ENCODE measurements at places on chromosomes 2 and 18.

DNA sequence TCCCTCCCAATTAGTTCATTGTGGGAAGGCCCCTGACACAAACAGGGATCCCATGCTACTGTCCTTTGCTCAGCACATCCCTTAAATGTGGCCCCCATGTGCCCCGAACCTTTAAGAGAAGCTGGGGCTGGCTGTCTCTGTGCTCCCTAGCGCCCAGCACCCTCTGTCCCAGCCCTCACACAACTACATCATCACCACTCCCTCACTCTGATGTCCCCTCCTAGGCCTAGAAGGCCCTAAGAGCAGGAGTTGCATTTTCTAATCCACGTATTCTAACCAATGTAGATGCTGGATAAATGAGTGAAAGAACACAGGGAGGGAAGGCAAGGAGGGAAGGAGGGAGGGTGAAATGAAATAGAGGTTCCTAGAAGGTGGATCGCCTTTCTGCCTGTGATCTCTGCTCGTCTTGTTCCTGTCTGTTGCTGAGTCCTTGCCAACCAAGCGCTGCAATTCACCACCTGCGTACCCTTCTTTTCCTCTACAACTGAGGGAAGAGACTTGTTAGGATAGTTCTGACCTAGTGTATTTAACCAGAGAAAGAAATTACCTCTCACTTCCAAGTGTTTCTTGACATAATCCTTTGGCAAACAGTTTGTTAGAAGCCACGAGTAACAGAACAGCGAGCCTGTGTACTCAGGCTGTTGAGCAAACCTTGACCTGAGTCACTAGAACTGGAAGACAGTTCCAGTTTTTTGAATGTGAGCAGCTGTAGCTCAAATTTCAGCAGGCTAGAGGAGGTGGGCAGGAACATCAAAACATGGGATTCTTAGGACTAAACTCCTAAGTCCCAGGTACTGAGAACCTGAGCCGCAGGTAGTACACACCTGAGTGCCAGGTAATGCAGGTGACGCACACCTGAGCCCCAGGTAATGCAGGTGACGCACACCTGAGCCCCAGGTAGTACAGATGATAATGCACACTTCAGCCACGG, 181.5 kb upstream of the ID2 start:
- no peak for DNase-seq

- DNase-seq = no peak
Observed at GRCh38 chr18:8988260-8988871, 114.1 kb upstream of the NDUFV2 start.

DNA sequence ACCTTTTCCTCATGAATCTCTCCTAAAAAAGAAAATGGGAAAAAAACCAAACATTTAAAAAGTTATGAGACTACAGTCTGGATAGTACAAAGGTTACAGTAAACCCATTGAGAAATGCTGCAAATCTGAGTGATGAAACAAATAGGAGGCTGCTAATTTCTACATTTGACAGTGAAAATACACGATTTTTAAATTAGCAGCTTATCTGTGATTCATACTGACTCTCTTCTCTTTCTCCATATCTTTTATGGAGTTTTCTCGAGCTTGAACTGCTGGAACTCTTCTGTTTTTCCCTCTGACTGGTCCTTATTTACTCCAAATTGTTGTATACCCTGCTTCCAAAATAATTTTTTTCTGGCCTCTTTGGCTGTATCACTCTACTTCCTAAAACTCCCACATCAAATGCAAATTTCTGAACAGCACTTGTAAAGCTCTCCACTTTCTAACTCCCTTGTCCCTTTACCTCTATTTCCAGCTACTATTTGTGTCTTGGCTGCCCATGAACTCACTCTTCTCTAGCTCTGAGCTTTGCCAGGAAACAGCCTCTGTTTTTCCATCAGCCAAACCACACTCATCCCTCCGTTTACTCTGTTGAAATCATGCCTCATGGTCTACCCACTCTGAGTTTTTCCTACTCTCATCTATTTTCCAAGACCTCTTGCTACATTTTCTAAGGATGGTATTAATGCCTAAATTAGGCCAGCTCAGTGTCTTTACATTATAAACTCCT, 73.7 kb downstream of the RBMS1 start:
- DNase-seq = no peak

DNA sequence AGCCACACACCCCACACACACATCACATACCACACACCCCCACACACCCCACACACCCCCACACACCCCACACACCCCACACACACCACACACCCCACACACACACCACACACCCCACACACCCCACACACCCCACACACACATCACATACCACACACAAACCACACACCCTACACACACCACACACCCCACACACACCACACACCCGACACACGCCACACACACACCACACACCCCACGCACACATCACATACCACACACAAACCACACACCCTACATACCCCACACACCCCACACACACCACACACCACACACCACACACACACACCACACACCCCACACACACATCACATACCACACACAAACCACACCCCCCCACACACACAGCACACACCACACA, 22.4 kb downstream of the TWIST2 start:
- no peak for DNase-seq

DNA sequence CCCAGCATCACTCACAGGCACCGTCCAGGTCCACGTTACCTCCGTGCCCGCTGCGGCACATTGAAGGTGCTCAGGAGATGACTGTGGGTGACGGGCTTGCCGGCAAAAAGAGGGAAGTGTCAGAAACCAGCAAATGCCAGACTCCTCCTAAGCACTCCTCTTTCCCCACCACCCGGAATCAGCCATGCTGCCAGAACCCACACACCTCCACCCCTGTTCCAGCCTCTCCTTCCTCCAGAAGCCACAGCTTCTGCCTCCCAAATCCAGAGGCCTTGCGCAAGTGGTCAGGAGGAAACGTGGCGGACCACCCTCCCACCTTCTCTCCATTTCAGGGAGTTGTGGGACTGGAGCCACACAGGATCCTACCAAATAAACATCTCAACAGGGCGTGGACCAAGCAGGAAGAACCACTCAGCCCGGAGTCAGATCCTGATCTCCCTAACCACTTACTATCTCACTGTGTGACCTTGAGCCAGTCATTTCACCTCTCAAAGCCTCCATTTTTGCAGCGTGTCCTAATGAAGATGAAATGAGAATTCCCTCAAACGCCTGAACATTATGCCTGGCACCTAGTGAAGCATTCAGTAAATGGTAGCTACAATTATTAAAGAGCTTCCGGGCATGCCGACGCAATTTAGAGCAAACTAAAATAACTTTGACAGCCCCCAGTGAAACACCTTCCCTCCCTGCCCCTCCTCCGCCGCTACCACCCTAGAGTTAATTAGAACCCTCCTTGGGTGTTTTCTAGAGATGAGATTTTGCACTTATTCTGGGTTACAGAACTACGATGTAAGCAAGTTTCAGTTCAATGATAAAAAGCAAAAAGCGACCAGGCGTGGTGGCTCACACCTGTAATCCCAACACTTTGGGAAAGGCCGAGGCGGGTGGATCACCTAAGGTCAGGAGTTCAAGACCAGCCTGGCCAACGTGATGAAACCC, 32.9 kb downstream of the SMAD7 start:
- no peak for DNase-seq

GRCh38 chr2:182933629-182934028, 67.2 kb upstream of the FRZB start:
- DNase-seq = no peak

- no peak for DNase-seq
Observed at GRCh38 chr18:57768537-57769326, 34.4 kb downstream of the ATP8B1 start.

- no peak for DNase-seq
Observed at GRCh38 chr2:133952896-133953295, 301.0 kb upstream of the MGAT5 start.

DNA sequence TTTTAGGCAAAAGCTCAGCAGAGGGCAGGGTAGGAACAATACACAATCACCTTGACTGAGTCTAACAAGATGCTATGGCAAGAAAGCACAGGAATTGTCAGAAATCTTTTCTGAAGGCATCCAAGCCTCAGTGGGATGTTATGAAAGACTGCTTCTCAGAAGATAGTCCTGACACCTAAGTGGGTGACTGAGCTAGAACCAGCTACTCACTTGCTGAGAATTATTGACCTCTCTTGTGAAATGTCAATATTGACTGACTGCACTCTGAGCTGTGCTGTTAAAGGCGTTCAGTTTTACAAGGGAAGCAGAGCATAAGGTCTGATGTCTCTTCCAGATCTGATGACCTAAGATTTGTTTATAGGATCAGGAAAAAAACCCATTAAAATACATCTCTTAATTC, 46.1 kb downstream of the TACR1 start:
- DNase-seq = no peak

DNA sequence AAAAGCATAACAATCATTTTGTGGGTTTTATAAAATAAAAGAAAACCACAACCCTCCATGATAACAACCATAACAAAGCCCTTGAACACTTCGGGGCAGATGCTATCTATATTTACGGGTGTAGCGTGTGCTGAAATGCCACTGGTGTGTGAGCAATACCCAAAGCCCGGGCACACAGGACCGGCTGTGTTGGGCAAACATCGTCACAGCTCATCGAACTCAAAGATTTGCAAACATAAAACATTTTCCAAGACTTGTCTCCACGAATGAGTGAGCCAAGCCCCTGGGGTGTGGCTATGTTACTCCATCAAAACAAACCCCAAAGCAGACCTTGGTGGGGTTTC, 290.2 kb downstream of the LPIN1 start:
- no peak for DNase-seq

DNA sequence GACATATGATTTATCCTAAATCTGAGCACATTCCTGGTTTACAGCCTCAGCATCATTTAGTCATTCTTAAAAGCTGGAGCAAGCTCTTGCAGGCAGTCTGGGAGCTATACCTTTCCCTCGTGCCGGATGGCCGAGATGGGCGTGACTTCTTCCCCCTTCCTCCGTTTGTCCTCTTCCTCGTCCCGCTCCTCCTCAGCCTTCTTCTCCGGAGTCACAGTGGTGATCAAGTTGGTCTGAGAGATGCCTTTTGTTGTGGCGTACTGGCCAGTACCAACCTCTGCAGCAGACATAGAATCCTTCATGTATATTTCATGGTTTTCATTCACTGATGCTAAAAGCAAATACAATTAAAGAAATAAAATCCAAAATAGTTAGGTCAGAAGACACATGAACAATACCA, 124.1 kb upstream of the ZBTB14 start:
- DNase-seq = no peak

- no peak for DNase-seq
Observed at GRCh38 chr2:226728996-226729395, 70.6 kb downstream of the IRS1 start.

DNA sequence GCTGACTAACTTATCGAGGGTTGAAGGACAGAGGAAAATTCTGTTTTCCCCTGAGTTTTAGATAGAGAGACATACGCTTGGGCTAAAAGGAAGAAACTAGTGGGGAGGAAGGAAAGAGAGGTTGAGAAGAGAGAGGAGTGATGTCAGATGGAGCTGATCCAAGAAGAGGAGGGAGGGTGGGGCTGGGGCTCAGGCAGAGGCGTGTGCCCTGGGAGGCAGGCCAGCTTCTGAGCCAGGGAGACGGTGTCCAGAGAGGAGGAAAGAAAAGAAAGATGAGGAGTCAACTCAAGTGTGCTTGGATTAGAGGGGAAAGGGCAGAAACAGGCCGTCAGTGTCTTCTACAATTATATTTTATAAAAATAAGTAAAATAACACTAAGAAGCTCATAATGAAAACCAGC, 56.2 kb downstream of the EMILIN2 start:
- no peak for DNase-seq

Measured in HS-5 (cell line).